Epithelial cell of esophagus (primary cell): ENCODE measurements at places on chromosomes 11 and 22.
A peak's percentile ranks its signal among the peaks of the same experiment; 100 is the strongest.

DNA sequence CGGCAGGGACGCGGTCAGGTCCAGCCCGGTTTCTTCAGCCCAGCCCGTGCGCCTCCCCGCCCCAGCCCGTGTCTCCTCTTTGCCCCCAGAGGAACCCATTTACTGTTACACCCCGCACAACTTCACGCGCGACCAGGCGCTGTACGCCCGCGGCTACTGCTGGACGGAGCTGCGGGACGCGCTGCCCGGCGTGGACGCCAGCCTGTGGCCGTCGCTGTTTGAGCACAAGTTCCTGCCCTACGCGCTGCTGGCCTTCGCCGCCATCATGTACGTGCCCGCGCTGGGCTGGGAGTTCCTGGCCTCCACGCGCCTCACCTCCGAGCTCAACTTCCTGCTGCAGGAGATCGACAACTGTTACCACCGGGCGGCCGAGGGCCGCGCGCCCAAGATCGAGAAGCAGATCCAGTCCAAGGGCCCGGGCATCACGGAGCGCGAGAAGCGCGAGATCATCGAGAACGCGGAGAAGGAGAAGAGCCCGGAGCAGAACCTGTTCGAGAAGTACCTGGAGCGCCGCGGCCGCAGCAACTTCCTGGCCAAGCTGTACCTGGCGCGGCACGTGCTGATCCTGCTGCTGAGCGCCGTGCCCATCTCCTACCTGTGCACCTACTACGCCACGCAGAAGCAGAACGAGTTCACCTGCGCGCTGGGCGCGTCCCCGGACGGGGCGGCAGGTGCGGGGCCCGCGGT, 6.5 kb downstream of the PANX2 start:
- no peak for DNase-seq

DNA sequence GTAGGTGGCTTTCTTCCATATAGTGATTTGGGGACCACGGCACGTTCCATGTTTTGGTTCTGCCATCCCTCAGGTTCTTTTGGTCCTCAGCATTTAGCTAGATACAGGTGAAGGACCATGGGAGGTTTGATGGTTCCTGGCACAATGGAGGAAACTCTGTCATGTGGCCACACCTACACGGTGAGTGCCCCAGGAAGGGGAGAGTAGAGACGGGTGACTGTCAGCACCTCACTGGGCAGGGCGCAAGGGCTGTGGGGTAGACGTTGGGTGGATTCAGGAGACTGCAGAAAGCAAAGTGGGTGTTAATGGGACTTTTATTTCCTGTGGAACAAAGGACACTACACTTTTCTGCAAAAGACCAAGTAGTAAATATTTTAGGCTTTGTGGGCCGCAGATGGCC, 73.4 kb downstream of the PPP6R3 start:
- DNase-seq: no peak

- DNase-seq: no peak
Measured at GRCh38 chr11:16117989-16118756, 238.2 kb downstream of the SOX6 start.

GRCh38 chr11:7531011-7531410, 17.2 kb downstream of the PPFIBP2 start:
- no peak for DNase-seq

DNA sequence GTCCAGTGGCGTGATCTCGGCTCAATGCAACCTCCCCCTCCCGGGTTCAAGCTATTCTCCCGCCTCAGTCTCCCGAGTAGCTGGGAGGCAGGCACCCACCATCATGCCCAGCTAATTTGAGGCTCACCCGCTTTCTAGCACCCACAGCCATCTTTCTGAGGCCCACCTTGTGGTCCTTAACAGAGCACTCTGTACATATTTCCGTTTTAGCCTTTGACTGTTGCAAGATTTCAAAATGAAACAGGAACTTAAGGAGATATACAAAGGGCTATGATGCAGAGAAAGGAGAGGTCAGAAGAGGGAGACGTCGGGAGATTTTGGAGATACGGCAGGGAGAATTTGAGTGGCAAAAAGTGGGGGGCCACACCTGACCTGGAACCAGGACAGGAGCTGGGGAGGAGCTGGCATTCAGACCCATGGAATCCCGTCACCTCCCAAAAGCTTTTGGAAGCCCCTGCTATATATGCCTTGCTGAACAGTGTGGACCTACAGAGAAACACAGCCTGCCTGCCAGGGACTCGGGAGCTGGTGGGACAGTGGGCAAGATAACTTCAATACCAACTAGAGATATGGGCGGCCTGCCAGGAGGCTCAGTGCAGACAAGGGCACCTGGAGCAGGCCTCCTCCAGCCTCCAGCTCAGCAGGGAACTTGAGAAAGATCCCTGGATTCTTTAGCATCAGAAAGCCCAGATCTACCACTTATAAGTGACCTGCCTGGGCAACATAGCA, 8.0 kb upstream of the CLCF1 start:
- no peak for DNase-seq

DNA sequence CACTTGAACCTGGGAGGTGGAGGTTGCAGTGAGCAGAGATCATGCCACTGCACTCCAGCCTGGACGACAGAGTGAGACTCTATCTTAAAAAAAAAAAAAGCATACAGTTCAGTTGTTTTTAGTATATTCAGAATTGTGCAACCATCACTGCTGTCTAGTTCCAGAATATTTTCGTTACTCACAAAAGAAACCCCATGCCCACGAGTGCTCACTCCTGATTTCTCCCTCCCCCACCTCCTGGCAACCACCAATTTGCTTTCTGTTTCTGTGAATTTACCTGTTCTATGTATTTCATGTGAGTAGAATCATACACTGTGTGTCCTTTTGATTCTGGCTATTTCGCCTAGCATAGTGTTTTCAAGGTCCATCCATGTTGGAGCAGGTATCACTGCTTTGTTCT, 24.8 kb downstream of the PTPRJ start:
- no peak for DNase-seq

GRCh38 chr22:20805972-20806471, 32.1 kb downstream of the SERPIND1 start:
- no peak for DNase-seq

DNA sequence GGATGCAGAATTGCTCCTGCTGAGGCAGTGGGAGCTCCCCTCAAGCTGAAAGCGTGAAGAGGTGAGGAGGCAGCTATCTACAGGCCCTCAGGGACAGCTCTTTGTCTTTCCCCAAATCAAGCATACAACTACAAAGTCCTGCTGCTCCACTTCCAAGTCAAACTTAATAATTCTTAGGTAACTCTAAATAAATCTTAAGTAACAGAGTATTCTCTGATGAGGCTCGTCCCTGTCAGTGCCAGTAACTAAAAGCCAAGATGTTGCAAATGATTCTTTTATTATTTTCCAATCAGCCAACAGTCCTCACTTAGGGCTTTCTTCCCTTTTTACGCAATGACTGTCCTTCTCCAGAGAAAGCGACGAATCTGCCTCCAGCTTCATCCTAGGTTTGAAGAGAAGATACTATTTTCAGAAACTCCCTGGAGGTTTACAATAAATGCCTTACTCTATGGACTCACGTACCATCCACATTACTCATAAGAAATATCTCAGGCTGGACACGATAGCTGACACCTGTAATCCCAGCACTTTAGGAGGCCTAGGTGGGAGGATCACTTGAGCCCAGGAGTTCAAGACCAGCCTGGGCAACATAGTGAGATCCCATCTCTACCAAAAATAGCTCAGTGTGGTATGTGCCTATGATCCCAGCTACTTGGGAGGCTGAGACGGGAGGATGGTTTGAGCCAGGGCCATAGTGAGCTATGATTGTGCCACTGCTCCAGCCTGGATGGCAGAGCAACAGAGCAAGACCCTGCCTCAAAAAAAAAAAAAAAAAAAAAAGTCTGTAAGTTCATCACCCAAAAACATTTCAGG, 3.1 kb upstream of the C22orf39 start:
- no peak for DNase-seq

DNA sequence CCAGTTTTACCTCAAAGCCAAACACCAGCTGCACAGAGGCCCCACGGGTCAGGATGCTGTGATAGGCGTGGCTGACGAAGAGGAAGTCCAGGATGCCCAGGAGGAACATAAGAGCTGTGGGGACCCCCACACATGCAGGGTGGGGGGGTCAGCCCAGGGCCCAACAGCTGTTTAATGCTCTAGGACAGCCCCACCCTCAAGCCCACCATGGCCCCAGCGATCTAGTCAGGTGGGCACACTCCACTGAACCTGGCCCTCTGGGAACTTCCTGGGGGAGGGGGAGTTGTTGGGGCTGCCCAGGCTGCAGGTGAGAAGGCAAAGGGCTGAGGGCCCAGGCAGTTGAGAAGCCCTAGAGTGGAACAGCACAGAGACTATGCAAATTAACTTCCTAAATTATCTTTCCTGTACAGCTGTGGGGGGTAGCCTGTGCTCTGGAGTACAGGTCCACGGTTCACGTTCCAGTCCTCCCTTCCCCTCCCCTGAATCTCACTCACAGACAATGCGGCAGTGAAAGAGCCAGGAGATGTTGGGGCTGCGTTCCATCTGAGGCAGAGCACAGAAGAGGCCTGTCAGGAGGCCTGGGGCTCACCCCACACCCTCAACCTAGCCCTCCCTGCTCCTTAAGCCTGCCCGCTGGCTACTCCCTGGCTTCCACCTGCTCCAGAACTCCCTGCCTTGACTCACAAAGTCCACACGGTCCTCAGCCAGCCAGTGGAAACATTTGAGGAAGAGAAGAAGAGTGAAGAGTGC, 1.9 kb downstream of the SYVN1 start:
- DNase-seq: no peak

- DNase-seq: peak; percentile 24
Measured at GRCh38 chr22:37137903-37138665, 11.6 kb downstream of the IL2RB start.
